ENCODE measurements at places on chromosomes 6 and 20.

GRCh38 chr6:143536866-143537691 lies 25.6 kb upstream of the FUCA2 start:
- H3K27ac ChIP-seq: peak overlapping the region; percentile 59
- peak overlapping the region; percentile 67 for H3K4me3 ChIP-seq
- DNase-seq: peak; percentile 69
- H3K4me1 ChIP-seq: no peaks in the 10 kb centered on the region
- no peaks in the 10 kb centered on the region for H3K27me3 ChIP-seq
- H3K36me3 ChIP-seq: no peaks in the 10 kb centered on the region

DNA sequence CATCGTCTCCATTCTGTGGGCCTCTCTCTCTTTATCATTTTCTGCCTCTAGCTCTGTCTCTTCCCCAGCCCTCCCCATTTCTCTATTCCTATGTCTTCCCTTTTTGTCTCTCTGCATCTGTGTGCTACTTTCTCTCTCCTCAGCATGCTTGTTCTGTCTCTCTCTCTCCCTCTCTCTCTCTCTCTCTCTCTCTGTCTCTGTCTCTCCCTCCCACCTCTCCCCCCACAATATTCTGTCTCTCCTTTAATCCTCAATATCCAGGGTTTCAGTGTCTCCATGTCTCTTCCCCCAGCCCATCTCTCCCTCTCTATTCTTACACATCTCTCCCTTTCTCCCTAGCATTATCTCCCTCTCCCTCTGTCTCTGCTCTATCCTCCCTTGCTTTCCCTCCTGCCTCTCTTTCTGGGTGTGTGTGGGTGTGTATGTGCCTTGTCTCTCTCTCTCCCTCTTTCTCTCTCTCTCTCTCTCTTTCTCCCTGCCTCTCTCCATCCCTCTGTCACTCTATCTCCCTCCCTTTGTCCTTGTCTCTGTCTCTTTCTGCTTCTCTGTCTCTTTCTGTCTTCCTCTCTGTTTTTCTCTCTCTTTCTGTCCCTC lies 76.9 kb upstream of the SIRPA start:
- no peak for DNase-seq
- H3K27me3 ChIP-seq: peaks cover 10% of the 10 kb centered on the region
- peaks cover 17% of the 10 kb centered on the region for H3K4me1 ChIP-seq
- H3K36me3 ChIP-seq: no peaks in the 10 kb centered on the region
- H3K4me3 ChIP-seq: no peak overlapping the region
- H3K27ac ChIP-seq: no peak overlapping the region

DNA sequence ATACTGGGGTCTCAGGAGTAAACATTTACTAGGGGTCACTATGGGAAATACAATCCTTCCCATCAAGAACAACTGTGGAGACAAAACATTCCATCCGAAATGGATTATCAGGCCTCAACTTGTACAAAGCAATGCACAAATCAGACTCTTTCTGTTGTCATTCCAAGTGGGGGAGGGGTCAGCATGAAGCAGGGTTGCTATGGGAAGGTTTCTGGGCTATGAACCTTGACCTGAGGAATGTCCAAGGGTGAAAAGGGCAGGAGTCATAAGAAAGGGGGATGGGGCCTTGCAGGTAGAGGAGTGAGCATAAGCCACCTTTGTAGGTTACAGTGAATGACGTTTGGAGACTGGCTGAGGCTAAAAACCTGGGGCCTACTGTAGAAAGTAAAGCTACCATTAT lies 3.1 kb downstream of the METTL24 start:
- H3K27ac ChIP-seq: no peak overlapping the region
- no peak overlapping the region for H3K4me3 ChIP-seq
- no peak for DNase-seq

DNA sequence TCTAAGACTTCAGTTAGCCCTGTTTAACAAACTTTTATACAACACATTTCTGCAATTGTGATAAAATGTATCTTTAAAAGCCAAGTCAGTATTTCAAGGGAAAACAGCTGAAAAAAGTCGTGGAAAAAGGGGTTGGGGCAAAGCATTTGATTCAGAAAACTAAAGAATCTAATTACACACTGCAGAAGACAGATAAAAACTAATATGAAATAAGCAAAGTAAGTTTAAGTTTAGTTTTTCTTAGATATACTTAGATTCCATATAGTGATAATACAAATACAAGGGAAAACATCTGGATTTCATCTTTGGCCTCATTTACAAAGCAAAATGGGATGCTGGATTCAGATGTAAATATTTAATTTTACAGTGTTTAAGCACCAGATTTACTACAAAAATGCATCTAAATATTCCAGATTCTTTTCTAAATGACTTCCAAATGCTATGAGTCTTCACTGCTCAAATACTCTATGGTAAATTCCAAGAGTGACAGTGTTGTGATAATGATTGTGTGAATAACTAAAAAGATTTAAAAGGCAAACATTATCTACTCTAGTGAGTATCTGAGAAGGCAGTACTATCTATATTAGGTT lies 1.5 kb upstream of the ADNP start:
- H3K27me3 ChIP-seq: no peaks in the 10 kb centered on the region
- H3K4me3 ChIP-seq: no peak overlapping the region
- peak; percentile 71 for DNase-seq
- peaks cover 22% of the 10 kb centered on the region for H3K36me3 ChIP-seq
- no peak overlapping the region for H3K27ac ChIP-seq

DNA sequence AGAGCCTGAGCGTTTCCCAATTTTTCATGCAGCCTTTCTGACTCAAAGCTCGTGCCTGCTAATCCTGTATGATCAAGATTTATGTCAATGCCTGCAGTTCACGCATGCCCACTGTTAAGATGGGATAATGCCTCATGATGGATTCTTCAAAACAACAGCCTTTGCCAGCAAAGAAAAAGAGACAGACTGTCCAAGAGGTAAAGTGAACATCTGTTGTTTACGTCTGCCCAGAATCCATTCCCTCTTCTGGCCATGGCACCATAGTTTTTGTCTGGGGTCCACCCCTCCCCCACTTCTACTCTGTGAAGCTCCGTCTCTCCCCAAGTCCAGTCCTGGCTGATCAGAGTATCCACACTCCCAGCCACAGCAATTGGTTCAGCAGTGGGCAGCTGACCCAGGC lies 91.9 kb upstream of the EYA2 start:
- no peaks in the 10 kb centered on the region for H3K4me1 ChIP-seq
- H3K27ac ChIP-seq: no peak overlapping the region
- H3K36me3 ChIP-seq: no peaks in the 10 kb centered on the region
- no peak for DNase-seq
- H3K27me3 ChIP-seq: peaks cover 3% of the 10 kb centered on the region
- no peak overlapping the region for H3K4me3 ChIP-seq

DNA sequence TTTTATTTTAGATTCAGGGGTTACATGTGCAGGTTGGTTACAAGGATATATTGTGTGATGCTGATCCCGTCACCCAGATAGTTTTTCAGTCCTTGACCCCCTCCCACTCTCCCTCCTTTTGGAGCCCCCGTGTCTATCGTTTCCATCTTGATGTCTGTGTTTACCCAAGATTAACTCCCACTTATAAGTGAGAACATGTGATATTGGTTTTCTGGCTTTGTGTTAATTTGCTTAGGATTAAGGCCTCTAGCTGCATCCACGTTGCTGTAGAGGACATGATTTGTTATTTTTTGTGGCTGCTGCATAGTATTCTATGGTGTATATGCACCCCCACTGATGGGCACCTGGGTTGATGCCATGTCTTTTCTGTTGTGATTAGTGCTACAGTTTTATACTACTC lies 178.6 kb downstream of the PLCB1 start:
- no peaks in the 10 kb centered on the region for H3K4me1 ChIP-seq
- no peaks in the 10 kb centered on the region for H3K27me3 ChIP-seq
- no peaks in the 10 kb centered on the region for H3K36me3 ChIP-seq

DNA sequence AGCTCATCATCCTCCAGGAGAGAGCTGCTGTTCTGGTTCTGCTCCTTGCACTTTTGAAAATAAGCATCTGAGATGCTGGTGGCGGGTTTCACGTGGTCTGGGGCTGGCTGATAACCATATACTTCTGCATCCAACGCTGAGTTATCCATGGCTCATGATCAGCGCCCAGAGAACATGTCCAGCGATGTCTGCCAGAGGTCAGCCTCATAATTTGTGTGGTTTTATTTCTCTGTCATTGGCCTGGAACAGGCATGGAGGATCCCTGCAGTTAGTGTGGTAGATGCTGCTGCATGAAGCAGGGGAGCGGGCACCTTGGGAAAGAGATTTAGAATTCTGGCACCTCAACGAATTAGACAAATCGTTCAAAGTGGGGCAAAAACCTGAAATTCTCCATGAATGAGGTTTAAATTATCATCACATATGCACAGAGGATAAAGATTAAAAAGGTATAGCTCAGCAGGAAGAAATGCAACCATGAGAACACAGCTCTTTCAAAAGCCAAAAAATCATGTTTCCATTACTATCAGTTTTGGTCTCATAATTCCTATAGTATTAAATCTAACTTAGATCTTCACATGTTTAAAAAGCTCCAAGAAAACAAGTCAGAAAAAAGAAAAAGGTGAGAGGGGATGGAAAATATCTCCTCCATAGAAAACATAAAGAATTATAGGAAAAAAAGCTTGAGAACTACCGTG lies 157.2 kb downstream of the SOD2 start:
- no peaks in the 10 kb centered on the region for H3K27me3 ChIP-seq
- H3K36me3 ChIP-seq: no peaks in the 10 kb centered on the region
- DNase-seq: no peak
- H3K4me3 ChIP-seq: no peak overlapping the region
- no peaks in the 10 kb centered on the region for H3K4me1 ChIP-seq

GRCh38 chr6:144647406-144647964 lies 362.4 kb downstream of the UTRN start:
- H3K36me3 ChIP-seq: no peaks in the 10 kb centered on the region
- no peak overlapping the region for H3K4me3 ChIP-seq
- H3K27me3 ChIP-seq: no peaks in the 10 kb centered on the region
- no peaks in the 10 kb centered on the region for H3K4me1 ChIP-seq
- no peak for DNase-seq

- no peak overlapping the region for H3K27ac ChIP-seq
- no peaks in the 10 kb centered on the region for H3K36me3 ChIP-seq
- DNase-seq: no peak
- no peak overlapping the region for H3K4me3 ChIP-seq
- H3K27me3 ChIP-seq: no peaks in the 10 kb centered on the region
- peaks cover 6% of the 10 kb centered on the region for H3K4me1 ChIP-seq
Measured at GRCh38 chr6:136991646-136992045, 53.1 kb downstream of the IL20RA start.

DNA sequence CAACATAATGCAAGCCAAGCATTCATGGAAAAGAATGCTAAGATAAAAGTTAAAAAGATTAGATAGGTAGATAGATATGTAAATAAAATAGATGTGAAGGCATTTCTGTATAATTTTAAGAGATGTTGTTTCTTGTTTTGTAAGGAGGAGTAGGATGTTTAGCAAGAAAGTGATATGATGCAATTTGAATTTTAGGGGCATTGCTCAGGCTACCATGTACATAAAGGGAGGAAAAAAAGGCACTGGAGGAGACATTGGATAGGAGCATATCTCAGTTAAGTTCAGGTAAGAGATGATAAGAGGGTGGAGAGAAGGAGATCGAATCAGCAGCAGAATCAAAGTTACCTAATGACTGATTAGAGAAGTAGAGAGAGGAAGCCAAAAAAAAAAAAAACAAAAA lies 194.7 kb downstream of the TENT5A start:
- H3K4me3 ChIP-seq: no peak overlapping the region
- no peak overlapping the region for H3K27ac ChIP-seq
- H3K27me3 ChIP-seq: no peaks in the 10 kb centered on the region
- no peaks in the 10 kb centered on the region for H3K36me3 ChIP-seq
- H3K4me1 ChIP-seq: peaks cover 3% of the 10 kb centered on the region

DNA sequence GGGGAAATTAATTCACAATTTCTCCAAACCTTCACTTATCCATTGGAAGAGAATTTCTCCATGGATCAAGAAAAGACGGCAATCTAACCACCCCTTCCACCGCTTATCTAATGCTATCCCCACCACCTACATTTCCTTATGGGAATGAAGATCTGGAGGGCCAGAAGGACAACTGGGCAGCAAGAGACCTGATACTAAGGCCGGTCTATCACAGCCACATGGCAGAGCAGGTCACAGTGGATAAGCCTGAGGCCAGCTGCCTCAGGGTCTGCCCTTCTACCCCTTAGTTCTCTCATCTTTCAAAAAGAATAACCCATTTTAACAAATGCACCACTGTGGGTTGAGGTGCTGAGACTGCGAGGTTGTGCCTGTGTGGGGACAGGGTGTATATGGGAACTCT lies 37.1 kb downstream of the MAN1A1 start:
- H3K4me1 ChIP-seq: no peaks in the 10 kb centered on the region
- no peak overlapping the region for H3K27ac ChIP-seq
- H3K36me3 ChIP-seq: no peaks in the 10 kb centered on the region
- H3K27me3 ChIP-seq: no peaks in the 10 kb centered on the region

Data from lung (tissue), 17 donors.